ENCODE measurements at places on chromosomes 1 and 21.
A peak's percentile ranks its signal among the peaks of the same experiment; 100 is the strongest.

GRCh38 chr1:76090283-76091203 is 16.0 kb downstream of the ST6GALNAC3 start:
- no peak for DNase-seq

- DNase-seq = no peak
Measured at GRCh38 chr1:8731162-8731561, 86.3 kb downstream of the RERE start.

DNA sequence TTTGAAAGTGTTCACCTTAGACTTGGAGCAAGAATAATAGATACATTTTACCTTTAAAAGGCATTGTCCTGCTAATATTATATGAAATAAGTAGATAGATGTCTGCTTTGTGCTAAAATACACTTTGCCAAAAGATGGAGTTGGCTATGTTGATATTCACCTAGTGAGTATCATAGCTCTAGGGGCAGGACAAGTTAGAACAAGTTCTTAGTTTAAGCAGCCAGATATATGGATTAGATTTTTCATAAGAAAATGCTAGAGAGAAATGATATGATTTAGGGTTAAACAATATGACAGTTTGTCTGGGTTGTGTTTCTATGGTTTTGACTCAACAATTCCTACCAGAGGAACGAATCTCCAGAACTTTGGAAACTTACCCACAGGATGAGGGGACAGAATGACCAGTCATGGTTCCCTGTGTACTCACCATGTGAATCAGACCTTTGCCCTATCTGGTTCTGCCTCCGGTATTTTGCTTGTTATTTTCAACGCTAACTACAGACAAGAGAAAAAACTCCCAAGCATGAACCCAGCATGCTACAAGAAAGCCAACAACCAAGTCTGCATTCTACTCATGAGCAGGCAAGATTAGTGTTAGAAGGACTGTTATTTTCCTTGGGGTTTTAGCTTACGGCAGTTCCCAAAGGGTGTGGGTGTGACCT is 1.7 kb downstream of the F5 start:
- no peak for DNase-seq

DNA sequence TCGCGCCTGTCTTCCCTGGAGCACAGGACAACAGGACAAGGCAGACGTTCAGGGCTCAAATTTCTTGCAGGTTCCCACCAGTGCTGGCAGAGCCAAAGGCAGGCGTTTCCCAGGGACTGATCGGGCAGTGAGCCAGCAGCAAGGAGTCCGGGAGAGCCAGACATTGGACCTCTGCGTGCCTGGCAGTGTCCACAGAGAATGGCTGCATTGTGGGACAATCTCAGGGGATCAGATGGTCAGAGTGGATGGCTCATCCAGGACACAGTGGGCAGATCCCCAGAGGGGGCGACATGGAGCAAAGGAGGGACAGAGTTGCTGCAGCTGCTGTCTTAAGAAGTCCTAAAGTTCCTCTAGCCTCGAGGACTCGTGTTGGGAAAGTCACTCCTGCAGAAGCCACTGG is 4.6 kb downstream of the TMEM63A start:
- DNase-seq = no peak

DNA sequence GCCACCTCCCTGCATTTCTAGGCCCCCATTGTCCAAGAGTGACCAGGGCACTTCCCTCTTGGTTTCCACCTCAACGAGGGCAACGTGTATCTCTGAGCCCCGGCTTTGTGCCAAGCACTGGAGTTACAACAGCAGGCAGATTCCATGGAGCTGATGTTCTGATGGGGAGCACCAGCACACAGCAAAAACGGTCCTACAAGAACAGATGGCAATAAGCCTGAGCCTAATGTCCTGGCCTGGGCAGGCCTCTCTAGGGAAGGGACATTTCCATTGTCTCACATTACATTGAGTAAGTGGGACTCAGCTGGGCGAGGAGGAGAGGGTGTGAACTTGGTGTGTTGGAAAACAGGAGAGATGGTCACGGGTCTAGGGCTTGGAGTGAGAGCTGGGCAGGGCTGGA is 27.2 kb upstream of the NPPB start:
- no peak for DNase-seq

DNA sequence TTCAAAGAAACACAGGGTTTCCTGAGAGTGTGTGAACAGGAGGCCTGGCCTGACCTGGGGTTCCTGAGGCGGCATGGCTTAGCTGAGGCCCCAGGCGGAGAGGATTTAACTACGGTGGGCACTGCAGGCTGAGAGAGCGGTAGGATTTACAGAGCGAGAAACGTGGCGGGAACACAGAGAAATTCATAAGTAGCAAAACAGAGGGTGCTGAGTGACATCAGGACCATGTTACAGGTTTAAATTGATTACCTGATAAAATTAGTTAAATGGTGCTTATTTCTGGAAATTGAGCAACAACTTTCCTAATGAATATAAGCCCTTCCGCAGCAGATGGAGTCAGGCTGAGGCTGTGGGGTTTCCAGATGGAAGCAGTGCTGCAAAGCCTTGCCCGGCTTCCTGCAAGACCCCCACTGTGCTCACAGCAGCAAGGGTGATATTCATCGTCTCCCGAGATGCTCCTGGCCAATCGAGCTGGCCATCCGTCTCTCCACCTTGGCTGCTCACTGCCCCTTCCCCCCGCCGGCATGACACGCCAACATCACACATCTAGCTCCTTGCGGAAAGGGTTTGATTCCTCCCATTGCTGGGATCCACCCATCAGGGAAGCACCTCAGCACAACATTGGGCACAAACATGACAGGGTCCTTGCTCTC is 69.4 kb upstream of the MORC3 start:
- DNase-seq = no peak

- DNase-seq = no peak
Measured at GRCh38 chr1:192929597-192929996, 120.8 kb downstream of the RGS2 start.

- DNase-seq = no peak
Measured at GRCh38 chr21:35178827-35179226, 129.7 kb upstream of the RUNX1 start.

- no peak for DNase-seq
Measured at GRCh38 chr1:100404821-100405220, 52.5 kb downstream of the CDC14A start.

GRCh38 chr1:246004301-246004700 is 502.8 kb downstream of the SMYD3 start:
- no peak for DNase-seq

DNA sequence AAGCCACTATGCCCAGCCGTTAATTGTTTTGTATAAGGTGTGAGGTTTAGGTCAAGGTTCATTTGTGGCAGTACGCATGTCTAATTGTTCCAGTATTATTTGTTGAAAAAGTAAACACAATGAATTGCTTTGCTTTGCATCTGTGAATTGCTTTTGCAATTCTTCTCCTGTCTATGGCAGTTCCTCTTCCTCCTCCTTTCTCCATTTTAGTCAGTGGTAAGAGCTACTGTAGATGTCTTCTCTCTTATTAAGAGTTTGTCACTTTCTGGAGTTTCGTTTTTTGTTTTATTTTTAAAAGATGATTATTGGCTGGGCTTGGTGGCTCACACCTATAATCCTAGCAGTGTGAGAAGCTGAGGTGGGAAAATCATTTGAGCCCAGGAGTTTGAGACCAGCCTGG is 29.2 kb downstream of the C1orf185 start:
- peak; percentile 4 for DNase-seq

DNA sequence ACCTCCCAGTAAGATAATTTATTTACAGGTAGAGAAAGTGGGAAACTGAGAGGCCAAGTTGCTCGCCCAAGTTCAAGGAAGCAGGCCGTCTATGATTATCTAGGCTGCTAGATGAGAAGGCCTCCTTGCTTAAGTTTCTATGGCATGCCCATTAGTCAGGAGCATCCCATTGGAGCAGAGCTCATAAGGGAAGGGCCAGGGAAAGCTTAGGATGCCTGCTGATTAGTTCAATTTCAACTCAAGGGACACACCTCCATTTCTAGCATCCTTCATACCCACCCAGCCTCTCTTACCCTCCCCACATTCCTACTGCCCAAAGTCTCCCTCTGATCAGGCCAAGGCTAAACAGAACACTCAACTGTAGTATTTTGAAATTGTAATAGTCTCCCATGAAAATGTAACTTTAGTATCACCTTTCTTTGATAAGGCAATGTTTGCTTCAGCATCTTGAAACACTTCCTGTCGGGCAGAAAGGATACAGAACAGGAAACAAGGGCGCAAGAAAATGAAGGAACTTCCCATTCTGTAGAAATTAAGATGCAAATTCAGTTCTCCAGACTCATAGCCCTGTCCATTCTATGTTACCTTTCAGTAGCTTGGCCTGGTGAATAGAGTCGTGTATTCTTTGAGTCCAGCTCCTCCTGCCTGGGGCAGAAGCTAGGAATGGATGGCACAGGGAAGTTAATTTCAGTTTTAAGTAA is 46.3 kb upstream of the TARBP1 start:
- no peak for DNase-seq

DNA sequence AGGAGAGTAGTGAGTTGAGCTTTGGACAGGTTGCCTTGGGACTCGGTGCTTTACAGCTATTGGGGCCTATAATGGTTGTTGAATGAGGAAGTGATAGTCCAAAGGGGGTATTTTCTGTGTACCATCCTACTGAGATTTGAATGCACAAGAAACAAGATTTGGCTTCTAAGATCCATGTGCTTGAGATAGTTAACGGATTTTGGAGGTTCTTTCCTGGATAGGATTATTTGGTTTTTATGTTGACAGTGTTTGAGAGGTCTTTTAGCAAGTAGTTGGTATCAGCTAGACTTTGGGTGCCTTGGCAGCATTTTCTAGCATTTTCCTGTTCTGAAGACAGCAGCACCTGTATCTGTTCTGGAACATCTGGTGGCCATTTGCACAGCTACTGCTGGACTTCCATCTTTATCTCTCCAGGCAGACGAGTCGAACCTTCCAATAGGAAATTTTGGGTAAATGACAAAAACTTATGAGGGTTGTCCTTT is 3.6 kb upstream of the SCAF4 start:
- DNase-seq = no peak

- DNase-seq = no peak
Measured at GRCh38 chr1:97007840-97008604, 286.4 kb downstream of the PTBP2 start.

- DNase-seq = no peak
Measured at GRCh38 chr1:161388639-161389038, 21.0 kb upstream of the CFAP126 start.

DNA sequence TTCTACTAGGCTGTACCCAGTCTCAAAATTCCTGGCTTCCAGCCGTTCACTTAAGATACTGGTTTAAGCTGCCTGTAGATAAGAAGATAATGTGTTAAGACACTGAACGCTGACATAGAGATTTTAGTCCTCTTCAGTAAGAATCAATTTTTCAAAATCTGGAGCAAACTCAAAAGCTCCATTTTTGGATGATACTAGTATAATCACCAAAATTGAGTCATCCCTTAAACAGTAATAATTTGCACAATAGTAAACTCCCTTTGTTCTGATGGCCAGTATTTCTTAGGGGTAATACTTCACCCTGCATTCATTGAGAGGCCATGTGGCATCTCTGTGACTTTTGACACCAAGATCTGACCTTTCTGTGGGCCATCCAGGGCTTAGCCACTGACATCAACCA is 299.8 kb upstream of the USP25 start:
- no peak for DNase-seq

GRCh38 chr1:90714521-90714951 is 2.6 kb downstream of the BARHL2 start:
- DNase-seq = no peak

- no peak for DNase-seq
Measured at GRCh38 chr1:81424061-81424460, 376.7 kb upstream of the ADGRL2 start.

DNA sequence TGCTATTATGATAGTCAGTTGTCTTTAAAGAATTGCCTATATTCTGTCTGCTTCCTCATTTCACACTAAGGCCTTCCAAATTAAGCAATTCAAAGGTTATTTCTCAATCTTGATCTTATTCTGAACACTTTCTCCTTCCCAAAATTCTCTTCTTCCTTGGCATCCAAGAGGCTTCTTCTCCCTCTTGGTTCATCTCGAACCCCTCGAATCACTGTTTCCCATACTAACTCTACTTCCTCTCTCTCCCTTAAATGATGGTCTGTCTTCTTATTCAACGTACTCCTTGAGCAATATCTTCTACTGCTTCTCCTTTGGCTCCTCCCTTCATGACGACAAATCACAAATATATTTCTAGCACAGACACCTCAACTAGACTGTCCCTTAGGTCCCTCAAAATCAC is 4.5 kb downstream of the COPA start:
- no peak for DNase-seq

DNA sequence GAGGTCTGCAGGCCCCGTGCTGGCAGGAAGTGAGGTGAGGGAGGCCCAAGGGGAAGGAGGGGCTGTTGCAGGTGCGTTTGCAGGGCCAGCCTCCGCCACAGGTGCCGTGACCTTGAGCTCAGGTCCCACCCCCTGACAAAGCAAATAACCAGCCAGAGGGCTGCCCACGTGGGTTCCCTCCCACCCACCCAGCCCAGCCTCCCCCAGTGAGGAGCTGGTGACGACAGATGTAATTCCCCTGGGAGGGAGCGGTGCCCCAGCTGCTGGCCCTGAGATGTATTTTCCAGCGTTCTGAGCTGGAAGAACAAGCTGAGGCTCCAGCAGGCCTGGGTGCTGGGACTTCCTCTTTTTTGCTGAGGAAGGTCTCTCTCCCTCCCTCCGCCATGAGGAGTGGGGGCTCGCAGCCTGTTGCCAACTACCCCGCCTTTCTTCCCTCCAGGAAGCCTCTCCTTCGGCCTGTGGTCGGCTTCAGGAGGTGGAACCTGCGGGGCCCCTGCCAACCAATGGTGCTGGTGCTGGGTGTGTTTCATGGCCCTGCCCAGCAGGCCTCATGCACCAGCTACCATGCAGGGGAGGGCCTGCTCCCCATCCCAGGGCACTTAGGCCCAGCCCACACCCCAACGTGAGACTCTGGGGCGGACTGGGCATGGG is 153.2 kb downstream of the PRDM16 start:
- no peak for DNase-seq

- no peak for DNase-seq
Measured at GRCh38 chr1:7011826-7012225, 226.6 kb downstream of the CAMTA1 start.

DNA sequence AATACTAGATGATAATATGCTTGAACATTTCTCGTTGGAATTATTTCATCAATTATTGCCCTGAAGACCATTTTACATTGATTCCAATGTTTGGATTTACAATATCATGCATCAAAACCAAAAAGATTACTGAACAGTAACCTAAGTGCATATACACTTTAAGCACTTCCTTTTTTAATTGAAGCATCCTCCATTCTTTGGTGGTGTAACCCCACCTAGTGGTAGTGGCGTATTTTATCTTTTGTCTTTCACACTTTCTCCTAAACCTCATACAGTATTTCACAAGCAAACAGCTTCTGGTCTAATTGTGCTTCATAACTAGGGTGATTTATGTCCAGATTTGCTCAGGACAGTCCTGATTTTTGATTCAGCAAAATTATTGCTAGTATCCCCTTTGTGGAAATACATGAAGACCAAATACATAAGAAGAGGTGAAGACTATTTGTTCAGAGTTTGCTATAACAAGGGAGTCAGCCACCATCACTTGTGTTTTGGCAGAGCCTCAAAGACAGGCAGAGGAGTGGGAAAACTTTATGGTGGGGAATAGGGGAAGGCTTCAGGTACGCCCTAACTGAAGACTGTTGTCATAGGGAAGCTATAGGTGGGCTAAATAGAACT is 3.4 kb upstream of the NVL start:
- DNase-seq = peak; percentile 42
